A673 (cell line): ENCODE measurements at places on chromosomes 1 and 21. TPM values are rescaled to one million over a fixed set of nuclear protein-coding genes. Genes with fewer than 3 reads are reported as not detected.

DNA sequence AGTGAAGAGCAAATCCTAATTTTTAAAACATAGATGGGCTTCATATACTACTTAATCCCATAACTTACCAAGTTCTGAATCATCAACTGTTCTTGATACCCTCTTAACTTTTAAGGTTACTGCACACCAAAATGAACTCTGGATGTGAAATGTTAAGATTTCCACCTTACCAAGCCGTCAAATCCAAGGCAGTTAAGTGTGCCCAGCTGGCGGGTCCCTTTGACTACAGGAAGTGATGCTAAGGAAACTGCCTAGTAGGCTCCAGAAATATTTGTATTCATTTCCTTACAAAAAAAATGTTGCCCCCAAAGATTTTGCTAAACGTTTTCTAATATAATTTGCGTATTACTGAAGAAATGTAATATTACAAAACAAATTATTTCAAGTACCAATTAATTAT lies 10.7 kb downstream of the NRIP1 start:
- peak overlapping the region; percentile 13 for H3K4me3 ChIP-seq
- H3K36me3 ChIP-seq = no peaks in the 10 kb centered on the region
- peak overlapping the region; percentile 39 for H3K27ac ChIP-seq
- peak; percentile 71 for DNase-seq
- peaks cover 67% of the 10 kb centered on the region for H3K4me1 ChIP-seq

GRCh38 chr1:42192106-42192505 lies 27.6 kb upstream of the GUCA2A start:
- peaks cover 15% of the 10 kb centered on the region for H3K36me3 ChIP-seq
- no peak overlapping the region for H3K27ac ChIP-seq
- H3K4me1 ChIP-seq = no peaks in the 10 kb centered on the region
- H3K27me3 ChIP-seq = no peaks in the 10 kb centered on the region

C1orf53 gene
- 1.4 TPM in 1 of 2 replicates, not detected in the other for total RNA-seq

GRCh38 chr1:92461364-92462097 lies 25.2 kb downstream of the GFI1 start:
- H3K4me3 ChIP-seq = no peak overlapping the region
- no peaks in the 10 kb centered on the region for H3K27me3 ChIP-seq
- DNase-seq = no peak
- no peak overlapping the region for H3K27ac ChIP-seq

GRCh38 chr1:188708795-188709535 lies 1768.7 kb downstream of the BRINP3 start:
- no peak overlapping the region for H3K27ac ChIP-seq
- H3K4me3 ChIP-seq = no peak overlapping the region
- DNase-seq = no peak
- H3K27me3 ChIP-seq = no peaks in the 10 kb centered on the region
- H3K4me1 ChIP-seq = no peaks in the 10 kb centered on the region

DNA sequence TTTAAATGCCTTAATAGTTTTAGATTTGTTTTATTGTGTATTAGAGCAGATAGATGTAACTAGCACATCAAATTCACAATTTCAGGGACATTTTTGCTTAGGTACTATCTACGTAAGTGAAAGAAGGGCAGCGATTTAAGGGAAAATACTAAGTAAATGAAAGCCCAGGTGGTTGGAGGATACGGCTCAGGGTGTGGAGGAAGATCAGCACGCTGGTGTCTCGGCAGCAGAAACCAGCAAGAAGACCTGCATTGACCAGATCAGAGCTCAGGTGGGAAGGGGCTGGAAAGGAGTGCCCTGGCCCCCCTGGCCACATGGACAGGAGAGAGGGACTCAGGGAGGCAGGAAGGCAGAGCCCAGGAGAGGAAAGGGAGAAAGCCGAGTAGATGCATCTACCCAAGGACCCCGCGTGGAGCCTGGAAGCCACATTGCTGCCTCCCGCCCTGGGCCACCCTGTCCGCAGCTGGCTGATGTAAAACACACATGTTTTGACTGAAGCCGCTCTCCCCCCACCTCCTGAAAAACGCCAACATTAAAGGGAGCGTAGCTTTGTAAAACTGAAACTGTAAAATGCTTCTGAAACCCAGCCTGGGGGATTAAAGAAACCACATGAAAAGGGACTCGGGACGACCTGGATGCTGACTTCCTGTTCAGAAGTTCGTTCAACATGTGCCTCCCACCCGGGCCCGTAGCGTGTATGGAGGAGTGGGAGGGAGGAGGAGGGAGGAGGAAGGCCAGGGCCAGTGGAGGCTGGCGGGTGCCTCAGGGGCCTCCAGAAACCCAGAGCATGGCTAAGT lies 72.6 kb upstream of the TARDBP start:
- H3K36me3 ChIP-seq = no peaks in the 10 kb centered on the region
- peak; percentile 33 for DNase-seq
- H3K27ac ChIP-seq = no peak overlapping the region
- no peak overlapping the region for H3K4me3 ChIP-seq
- H3K27me3 ChIP-seq = no peaks in the 10 kb centered on the region

ATXN7L2 gene
- total RNA-seq = 11.0 and 16.3 TPM in 2 replicates

CEP350 gene
- 39.2 and 42.2 TPM in 2 replicates for total RNA-seq
